ENCODE measurements at places on chromosomes 16 and 17.

DNA sequence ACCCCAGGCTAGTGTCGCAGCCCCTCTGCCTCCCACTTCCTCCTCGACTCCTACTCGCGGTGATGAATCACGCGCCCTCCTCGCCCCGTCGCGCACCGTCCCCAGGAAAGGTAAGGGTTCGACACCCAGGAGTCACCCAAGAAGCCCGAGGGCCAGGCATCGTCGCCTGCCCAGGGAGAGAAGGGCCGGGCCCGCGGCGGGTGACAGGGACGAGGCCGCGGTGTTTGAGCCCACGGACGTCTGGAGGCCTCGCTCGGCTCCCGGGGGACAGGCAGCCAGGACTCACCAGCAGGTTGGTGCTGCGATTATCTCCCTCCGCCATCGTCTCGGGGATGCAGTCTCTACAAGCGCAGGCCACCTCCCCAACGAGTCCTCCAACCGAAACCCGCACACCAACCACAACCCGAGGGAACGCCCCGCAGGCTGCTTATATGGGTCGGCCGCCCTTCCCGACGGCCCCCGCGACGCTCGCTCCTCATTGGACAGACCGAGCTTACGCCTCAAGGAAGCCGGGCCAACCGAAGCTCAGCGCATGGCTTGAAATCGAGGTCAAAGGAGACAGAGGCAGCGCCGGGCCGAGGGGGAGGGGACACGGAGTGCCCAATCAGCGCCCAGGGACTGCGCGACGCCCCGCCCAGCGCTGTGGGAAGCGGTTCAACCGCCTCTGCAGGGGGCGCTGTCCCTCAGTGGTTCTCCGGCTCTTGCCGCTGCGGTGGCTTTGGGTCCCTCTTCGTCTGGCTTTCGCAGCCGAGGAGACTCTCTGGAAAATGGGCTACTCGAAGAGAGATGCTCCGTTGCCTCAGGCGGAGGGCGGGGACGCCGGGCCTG lies at the start of gene ARL6IP1:
Gene ARL6IP1 (minus strand): TSS at position 405 of the 828 bp plus-strand sequence. CDS start 83 bp downstream, at position 322.
- H3K36me3 ChIP-seq = peaks cover 10% of the 10 kb centered on the region
- H3K4me3 ChIP-seq = peak within 1 kb of the TSS; percentile 97
- H3K27ac ChIP-seq = peak within 1 kb of the TSS; percentile 93

- H3K4me1 ChIP-seq = peaks cover 4% of the 10 kb centered on the region
- DNase-seq = peak; percentile 61
- H3K27ac ChIP-seq = no peak overlapping the region
- peaks cover 19% of the 10 kb centered on the region for H3K27me3 ChIP-seq
- H3K4me3 ChIP-seq = peak overlapping the region; percentile 90
- H3K36me3 ChIP-seq = peaks cover 21% of the 10 kb centered on the region
Measured at GRCh38 chr16:70250748-70251628, 752 bp downstream of the EXOSC6 start.

DNA sequence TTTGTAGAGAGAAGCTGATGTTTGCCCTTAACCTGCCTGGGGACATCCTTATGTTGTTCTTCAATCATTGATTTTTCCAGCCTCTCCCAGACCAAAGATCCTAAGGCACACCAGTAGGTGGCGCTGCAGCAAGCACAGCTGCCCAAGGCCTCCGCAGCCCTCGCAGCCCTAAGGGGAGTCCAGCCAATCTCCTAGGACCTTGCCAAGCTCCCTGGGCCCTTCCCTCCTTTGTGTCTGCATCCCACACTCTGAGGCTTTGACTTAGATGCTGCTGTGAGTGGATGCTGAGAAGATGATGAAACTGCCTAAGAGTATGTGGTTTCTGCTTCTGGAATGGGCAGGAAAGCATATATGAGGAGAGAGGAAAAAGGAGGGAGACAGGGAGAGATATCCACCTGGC lies 47.1 kb downstream of the SPACA3 start:
- H3K4me1 ChIP-seq = no peaks in the 10 kb centered on the region
- H3K36me3 ChIP-seq = no peaks in the 10 kb centered on the region
- H3K27ac ChIP-seq = no peak overlapping the region
- H3K4me3 ChIP-seq = no peak overlapping the region

GRCh38 chr16:3608069-3608468 lies 3.3 kb downstream of the SLX4 start:
- no peak overlapping the region for H3K27ac ChIP-seq
- no peak overlapping the region for H3K4me3 ChIP-seq
- peaks cover 5% of the 10 kb centered on the region for H3K27me3 ChIP-seq
- H3K4me1 ChIP-seq = peaks cover 26% of the 10 kb centered on the region
- peaks cover 22% of the 10 kb centered on the region for H3K36me3 ChIP-seq

DNA sequence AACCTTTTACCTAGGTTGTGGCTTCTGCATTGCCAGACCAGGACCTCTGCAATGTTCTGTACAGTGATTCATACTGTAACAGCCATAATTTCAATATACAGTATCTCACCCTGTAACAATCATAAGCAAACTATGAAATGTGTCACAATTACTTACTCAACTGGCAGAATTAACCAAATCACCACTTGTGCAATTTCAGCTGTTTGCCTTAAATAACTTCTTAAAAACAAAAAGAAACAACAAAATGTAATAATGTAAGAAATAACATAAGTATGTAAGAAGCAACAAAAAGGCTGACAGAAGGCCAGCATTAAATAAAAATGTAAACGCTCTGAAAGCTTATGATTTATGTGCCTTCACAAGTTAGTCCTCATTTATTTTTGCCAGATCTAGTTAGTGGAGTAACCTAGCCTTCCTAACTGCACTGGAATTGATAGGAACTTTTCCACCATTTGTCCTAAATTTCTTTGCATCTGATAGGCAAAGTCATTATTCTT lies 96.9 kb downstream of the SKAP1 start:
- H3K4me1 ChIP-seq = peaks cover 5% of the 10 kb centered on the region
- no peak overlapping the region for H3K27ac ChIP-seq
- H3K4me3 ChIP-seq = no peak overlapping the region

- H3K27ac ChIP-seq = no peak overlapping the region
- H3K4me1 ChIP-seq = peaks cover 7% of the 10 kb centered on the region
- H3K27me3 ChIP-seq = no peaks in the 10 kb centered on the region
- no peaks in the 10 kb centered on the region for H3K36me3 ChIP-seq
- no peak overlapping the region for H3K4me3 ChIP-seq
Measured at GRCh38 chr17:59287452-59287851, 44.0 kb upstream of the YPEL2 start.

- H3K36me3 ChIP-seq = peaks cover 6% of the 10 kb centered on the region
- H3K4me1 ChIP-seq = peaks cover 10% of the 10 kb centered on the region
- peak overlapping the region; percentile 82 for H3K27ac ChIP-seq
- DNase-seq = no peak
Measured at GRCh38 chr17:78438694-78439325, 60.4 kb downstream of the PGS1 start.

DNA sequence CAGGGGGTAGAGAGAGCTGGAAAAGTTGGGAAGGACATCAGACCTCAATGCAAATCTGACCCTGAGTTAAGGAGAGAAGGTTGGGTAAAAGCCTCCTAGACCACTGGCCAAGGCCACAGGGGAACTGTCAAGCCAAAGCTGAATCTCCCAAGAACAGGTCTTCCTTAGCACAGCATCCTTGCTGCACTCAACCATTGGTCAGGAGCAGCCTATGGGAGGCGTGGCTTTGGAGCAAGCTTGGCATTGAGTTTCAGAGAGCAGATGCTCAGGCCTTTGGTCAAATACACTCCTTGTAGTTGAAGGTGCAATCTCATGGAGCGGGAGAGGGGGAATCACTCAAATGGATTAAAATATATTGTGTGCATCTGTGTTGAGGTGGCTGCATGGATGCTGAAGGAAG lies 21.8 kb downstream of the SOX9 start:
- no peak for DNase-seq
- H3K36me3 ChIP-seq = no peaks in the 10 kb centered on the region
- no peak overlapping the region for H3K27ac ChIP-seq
- H3K4me1 ChIP-seq = no peaks in the 10 kb centered on the region
- no peaks in the 10 kb centered on the region for H3K27me3 ChIP-seq

GRCh38 chr16:66660422-66661209 lies 35.9 kb downstream of the CMTM4 start:
- peak overlapping the region; percentile 95 for H3K27ac ChIP-seq
- peaks cover 8% of the 10 kb centered on the region for H3K4me1 ChIP-seq
- peak; percentile 59 for DNase-seq
- H3K36me3 ChIP-seq = no peaks in the 10 kb centered on the region
